ENCODE measurements at places on chromosomes 2 and 18.
A peak's percentile ranks its signal among the peaks of the same experiment; 100 is the strongest.

DNA sequence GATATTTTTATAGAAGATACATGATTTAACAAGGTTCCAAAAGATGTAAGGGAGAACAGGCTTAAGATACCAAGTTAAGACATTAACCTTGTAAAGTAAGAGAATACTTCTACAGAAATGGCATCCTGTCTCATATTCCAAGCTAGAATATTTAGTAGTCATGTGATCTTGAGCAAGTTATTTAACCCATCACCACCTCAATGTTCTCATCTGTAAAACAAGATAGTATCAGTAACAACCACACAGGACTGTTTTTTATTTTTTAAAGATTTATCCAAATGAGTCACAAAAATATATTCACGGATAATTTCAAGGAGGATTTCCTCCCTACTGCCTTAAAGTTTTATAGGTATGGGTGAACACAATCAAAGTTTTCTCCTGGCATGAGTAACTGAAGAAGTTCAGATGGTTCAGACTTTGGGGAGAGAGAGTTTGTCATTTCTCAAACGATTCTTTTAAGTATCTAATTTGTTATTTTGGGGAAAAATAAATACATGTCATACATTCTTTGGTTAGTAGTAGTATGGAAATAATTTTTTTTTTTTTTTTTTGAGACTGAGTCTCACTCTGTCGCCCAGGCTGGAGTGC, 25.9 kb downstream of the ROCK1 start:
- DNase-seq: no peak

- DNase-seq: no peak
Observed at GRCh38 chr2:30283931-30284565, 52.7 kb downstream of the LBH start.

- no peak for DNase-seq
Observed at GRCh38 chr2:211503856-211504255, 947.5 kb downstream of the CPS1 start.

DNA sequence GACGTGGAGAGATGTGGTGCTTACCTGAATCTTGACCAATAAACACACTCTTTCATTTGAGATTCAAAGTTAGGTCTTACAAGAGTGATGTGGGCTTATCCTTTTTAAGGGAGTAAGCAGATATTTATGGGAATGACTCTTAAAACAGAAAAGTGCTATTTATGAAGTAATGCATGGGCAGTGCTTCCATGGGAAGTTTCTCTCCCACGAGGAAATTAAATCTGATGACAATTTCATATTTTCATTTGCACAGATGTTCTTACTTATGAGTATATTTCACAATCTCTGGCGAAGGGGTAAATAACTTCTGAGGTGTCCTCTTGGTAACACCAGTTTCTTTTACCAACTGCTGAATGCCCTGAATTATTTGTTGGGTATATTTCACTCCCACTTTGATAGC, 21.0 kb downstream of the PNPT1 start:
- no peak for DNase-seq

GRCh38 chr2:73112913-73113854, at the start of gene RAB11FIP5:
Gene RAB11FIP5 (minus strand): TSS chr2:73112948. CDS start chr2:73112777, 171 bp downstream.
- peak; percentile 65 for DNase-seq

DNA sequence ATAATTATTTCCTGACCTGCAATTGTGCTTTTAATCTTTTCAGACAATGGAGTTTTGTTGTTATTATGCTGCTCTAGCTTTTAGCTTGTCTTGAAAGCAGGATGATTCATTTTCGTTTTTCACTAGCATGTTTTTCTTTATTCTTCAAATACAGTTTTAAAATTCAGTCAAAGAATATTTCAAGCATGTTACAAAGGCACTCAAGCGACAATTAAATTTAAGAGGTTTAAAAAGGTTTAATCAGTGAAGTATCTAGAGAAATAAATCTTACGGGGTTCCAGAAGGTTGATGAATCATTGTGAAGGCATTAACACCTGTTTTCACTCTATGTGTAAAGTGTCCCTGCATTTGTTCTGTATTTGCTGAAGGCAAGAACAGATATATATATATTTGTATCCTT, 390.7 kb upstream of the TMEFF2 start:
- DNase-seq: no peak

- no peak for DNase-seq
Observed at GRCh38 chr18:6251084-6251483, 163.6 kb downstream of the L3MBTL4 start.

DNA sequence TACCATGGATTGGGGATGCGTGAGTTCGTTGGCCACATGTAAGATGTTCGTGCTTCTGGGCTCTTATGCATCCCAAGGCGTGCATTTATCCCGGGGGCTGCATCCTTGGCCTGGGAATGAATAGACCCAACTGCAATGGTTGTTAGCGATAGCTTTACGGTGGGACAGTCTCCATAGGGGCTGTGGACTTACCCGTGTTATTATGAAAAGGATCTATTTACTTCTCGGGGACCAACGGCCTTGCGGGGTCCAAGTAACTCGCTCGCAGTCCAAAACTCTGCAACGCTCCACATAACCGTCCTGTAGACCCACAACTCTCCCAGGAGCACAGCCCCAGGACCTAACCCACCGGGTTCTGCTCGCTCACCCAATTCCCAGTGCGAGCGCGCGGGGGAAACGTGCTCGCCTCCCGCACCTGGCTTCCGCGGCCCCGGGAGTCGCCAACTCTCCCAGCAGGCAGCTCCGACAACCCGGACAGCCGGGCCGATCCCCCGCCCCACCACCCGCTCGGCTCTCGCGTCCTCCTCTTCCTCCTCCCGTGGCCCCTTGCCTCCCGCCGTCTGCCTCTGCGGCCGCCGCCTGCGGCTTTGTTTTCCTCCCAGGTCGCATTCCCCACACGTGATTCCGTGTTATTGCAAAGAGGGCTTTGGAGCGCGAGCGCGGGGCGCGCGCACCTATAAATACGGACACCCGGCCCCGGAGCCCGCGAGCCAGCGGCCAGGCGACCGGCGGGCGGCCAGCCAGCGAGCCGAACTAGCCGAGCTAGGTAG, at the start of gene CABLES1:
Gene CABLES1 (plus strand): TSS at position 706 of the 770 bp plus-strand sequence. CDS start 278 bp downstream, outside the sequence.
- no peak for DNase-seq

- DNase-seq: no peak
Observed at GRCh38 chr2:129909651-129910418, 69.6 kb upstream of the RAB6C start.

Measured in stimulated activated CD8-positive, alpha-beta memory T cell treated with anti-CD3 and anti-CD28 coated beads, Interleukin-12 subunit alpha, Interleukin-12 subunit beta, amount 100 ng/mL, for 4 hours (primary cell).